ENCODE measurements at places on chromosomes 16 and 17.

DNA sequence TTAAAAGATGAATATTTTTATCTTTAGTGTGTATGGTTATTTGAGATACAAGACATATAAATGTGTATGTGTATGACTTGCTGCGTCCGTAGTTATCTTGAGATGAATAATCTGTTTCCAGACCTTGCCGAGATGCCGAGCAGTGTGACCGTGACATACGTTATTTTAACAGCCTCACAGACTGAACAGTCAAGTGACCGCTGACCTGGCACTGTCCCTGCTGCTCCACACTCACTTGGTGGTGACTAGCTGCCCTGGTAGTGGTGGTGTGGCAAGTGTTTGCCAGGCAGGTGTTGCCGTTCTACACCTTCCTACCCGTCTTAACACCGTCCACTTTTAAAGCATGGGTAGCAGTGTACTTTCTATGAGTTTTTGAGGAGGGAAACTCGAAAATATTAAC lies 5.0 kb downstream of the ZC3H18 start:
- no peak for DNase-seq

GRCh38 chr17:64491034-64491860 lies 5.6 kb downstream of the POLG2 start:
- DNase-seq = no peak

DNA sequence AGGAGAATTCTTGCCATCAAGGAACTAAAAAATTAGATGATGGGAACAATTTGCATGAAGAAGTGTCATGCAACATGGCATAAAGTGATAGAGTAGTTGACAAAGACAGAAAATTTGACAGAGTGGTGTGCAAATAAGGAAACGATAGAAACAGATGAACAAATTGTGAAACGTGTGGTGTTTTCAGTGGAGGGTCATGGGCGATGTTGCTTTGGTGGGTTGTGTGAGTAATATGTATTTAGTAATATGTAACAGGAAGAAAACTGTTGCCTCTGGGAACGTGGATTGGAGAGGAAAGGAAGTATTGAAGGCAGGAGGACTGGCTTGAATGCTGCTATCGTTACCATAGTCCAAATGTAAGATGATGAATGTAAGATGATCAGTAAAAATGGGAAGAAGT lies 3.6 kb downstream of the COX10 start:
- no peak for DNase-seq

DNA sequence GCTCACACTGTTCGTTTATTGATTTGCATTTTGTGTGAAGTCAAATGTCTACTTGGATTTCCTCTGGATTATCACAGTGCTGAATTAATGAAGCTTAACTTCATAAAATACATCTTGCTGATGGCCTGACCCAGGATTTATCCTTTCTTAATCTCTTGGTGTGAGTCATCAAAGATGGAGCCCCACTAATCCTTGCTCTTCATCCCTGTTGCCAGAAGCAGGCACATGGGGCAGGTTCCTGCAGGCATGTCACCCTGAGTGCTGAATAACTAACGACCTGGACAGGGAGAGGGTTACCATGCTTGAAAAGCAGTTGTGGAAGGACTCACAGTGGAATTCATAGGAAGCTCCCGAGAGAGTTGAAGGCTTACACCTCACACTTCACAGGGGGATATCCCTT lies 56.0 kb upstream of the FA2H start:
- DNase-seq = no peak

DNA sequence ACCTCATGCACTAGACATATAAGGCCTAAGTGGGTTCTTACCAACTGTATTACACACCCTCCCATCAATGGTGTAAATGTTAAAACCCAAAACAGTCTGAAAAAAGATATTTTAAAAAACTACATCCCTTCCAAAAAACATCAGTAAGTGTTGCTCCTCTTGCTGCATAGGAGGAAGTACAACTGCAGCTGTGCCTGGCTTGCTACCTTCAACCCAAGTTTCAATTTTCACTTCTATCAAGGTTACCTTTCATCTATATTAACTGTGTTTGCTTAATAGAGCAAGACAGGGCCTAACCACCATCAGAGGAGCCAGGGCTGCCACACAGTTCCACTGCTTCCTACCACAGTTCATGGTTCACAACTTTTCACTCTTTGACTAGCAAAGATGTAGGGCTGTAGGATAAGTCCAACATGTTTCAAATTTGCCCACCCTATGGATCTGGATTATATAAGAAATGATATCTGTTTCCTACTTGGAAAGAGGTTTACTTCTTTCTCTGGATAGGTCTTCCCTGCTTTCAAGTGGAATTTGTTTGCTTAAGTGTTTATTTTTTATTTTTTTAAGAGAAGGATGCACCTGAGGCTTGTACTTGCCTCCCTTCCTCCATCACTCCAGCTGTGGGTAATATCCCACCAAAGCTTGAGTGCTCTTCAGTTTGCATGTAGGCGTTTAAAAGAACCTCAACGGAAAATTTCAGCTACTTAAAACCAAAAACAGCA lies 56.7 kb downstream of the GRB7 start:
- no peak for DNase-seq

DNA sequence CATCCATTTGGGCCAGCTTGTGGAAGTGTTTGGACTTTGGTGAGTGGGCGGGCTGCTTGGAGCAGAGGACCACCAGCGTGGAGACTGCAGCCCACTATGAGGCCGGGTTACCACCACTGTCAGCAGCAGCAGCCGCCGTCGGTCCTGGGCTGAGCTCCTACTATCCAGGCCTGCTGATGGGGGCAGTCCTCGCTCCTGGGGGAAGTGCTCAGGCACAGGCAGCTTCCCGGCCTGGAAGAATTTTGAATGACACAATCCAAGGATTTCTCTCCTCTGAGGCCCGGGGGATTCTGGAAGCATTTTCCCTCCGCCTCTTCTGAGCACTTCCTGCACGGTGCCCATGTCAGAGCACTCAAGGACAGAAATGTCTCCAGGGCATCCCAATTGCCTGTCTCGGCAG lies 5.3 kb upstream of the NOD2 start:
- no peak for DNase-seq

DNA sequence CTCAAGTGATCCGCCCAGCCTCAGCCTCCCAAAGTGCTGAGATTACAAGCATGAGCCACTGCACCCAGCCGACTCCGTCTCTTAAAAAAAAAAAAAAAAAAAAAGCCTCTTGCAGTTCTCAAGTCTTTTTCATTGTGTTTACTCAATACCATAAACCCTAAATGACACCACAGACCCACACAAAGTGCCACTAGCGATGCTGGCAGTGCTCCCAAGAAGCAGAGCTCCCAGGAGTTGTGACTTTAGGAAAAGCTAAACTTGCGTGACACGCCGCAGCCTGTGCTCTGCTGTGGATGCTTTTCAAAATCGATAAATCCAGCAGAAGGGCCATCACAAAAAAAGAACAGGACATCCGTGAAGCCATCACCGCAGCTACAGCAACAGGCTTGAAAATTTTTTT lies 114.7 kb downstream of the ANKRD11 start:
- DNase-seq = no peak

GRCh38 chr16:84648595-84649510 lies 542 bp downstream of the KLHL36 start:
- DNase-seq = no peak

GRCh38 chr16:29686740-29687332 lies 7.9 kb downstream of the QPRT start:
- DNase-seq = no peak

DNA sequence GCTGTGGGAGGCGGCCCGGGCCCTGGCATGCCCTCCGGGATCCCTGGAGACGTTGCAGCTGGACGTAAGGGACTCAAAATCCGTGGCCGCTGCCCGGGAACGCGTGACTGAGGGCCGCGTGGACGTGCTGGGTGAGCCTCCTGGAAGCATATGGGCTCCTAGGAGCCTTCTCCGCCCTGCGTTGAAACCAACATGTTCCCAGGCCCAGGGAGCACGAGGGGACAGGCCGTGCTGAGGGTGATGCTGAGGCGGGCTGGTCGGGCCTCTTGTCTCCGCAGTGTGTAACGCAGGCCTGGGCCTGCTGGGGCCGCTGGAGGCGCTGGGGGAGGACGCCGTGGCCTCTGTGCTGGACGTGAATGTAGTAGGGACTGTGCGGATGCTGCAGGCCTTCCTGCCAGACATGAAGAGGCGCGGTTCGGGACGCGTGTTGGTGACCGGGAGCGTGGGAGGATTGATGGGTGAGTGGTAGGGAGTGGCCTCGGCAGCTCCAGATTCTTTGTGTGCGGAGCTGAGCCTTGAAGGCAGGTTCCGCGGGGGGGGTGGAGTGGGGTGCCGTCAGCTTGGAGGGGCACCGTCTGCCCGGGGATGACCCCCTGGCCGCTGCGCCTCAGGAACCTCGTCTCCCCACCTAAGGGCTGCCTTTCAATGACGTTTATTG lies 567 bp downstream of the HSD17B1 start:
- no peak for DNase-seq

DNA sequence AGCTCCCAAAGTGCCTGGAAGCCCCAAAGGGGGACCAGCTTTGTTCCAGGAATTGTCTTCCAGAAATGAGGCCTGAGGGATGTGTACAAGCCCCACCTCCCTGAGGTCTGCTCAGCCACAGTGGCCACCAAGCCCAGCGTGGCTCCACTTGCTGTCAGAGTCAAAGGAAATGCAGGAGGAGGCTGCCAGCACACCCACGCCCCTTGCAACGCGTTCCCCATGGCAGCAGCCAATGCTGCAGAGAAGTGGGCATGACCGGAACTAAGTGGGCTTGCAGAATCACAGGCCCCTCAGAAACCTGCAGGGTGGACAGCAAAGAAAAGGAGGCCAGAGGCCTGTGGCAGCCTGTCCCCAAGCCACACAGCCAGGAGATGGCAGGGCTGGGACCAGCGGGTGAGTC lies 320.8 kb downstream of the FOXL1 start:
- no peak for DNase-seq

DNA sequence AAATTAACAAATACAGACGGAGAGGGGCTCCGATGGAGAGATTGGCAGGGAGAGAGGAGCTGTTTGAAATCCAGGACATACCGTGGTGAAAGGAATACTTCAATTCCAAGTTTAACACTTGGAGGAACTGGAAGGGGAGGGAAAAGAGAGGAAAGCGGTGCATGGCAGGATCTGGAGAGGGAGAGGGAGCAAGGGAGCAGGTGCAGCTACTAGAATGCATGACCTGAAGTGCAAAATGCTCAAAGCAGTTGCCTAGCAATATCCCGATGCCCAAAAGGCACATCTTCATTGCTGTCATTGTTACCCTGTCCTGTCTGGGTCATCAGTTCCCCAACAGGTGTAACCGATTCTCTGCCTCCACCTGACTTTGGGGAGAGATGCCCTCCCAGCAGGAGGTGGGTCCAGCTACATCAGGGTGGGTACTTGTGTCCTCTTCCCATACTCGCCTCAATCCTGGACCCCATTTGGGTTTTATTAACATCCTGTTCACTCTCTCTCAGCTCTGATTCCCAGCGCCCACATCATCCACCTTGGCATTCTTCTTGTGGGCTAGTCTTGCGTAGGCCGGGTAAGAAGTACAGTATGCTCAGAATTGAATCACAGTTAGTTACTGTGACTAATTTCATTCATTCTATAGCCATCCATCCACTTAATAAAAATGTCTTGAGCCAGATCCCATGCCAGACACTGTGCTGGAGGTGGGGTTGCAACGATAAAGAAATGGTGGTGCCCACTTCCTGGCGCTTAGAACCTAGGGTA lies 37.4 kb upstream of the EMP2 start:
- no peak for DNase-seq

- no peak for DNase-seq
Observed at GRCh38 chr17:81020767-81021497, 14.0 kb upstream of the BAIAP2 start.

DNA sequence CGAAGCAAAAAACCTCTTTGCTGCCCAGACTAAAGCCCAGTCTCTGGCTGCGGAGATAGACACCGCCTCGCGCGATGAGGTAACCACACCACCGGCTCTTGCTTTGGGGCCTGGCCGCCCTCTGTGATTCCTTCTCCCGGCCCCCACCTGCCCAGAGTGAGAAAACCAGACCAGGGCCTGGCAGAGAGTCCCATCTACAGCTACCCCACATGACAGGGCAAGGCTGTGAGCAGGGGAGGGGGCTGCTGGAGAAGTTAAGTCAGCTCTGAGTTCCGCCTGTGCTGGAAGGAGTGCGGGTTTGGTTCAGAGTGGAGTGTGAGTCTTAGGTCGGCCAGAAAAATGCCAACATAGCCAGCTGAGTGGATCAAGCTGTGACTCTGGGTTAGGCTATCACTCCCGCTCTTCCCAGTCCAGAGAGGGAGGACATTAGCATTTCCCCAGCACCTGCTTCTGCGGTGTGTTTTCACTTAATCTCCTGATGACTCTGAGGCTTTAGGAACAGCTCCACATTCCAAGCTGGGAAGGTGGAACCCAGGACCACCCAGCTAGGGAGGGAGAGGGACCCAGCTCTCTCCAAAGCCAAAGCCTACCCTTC lies 139.0 kb downstream of the RAB11FIP4 start:
- no peak for DNase-seq

GRCh38 chr16:68732042-68732680 lies 4.9 kb upstream of the CDH1 start:
- DNase-seq = no peak

GRCh38 chr17:343211-343610 lies 9.4 kb downstream of the RPH3AL start:
- DNase-seq = no peak

DNA sequence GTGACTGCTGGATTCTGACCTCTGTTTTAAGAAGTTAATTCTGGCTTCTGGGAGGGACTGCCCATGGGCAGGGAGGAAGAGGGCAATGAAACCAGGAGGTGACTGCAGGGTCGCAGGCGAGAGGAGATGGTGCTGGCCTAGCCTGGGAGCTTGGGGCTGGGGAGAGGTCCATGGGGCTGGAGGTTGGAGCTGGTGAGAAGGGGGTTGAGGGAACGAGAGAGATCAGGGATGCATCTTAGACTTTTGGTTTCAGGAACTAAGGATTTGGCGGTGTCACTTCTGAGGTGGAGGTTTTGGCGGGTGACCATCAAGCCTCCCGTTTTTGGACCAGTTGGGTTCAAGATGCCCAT lies 64.6 kb downstream of the NKD1 start:
- no peak for DNase-seq

DNA sequence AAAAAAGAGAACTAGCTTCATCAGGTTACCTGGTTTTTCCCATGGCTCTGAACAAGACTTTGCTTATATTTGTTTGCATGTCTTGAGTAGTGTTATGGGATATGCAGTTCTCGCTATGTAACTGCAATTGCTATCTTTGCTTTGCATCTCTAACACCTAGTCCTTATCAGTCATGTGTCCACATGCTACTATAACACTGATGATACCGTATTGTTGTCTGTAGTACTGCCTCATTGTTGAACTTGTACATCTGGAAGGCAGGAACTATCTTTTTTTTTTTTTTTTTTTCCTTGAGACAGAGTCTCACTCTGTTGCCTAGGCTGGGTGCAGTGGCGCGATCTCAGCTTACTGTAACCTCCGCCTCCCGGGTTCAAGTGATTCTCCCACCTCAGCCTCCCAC lies 2.5 kb downstream of the PSME3 start:
- no peak for DNase-seq

GRCh38 chr16:30033270-30033669 lies 2.2 kb upstream of the TLCD3B start:
- no peak for DNase-seq

- DNase-seq = no peak
Observed at GRCh38 chr16:11224894-11225676, 30.9 kb downstream of the SOCS1 start.

DNA sequence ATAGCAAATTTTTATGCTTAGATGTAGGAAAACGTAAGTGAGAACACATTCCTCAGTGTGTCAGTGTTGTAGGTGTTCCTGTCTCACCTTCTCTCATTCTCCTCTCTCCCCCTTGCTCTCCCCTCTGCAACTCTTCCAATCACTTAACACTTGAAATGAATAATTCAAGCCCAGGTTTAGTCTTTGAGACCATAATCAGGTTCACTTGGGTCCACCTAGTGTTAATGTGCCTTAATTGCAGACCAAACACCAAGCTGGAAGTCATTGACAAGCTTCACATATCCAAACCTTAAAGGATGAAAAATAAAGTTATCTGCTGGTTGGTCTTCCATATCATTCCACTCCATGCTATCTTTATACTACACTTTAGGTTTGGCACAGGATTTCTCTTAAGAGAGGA lies 37.0 kb downstream of the STXBP4 start:
- DNase-seq = no peak
